Central memory CD8-positive, alpha-beta T cell (primary cell): ENCODE measurements at places on chromosomes 13 and 19.

DNA sequence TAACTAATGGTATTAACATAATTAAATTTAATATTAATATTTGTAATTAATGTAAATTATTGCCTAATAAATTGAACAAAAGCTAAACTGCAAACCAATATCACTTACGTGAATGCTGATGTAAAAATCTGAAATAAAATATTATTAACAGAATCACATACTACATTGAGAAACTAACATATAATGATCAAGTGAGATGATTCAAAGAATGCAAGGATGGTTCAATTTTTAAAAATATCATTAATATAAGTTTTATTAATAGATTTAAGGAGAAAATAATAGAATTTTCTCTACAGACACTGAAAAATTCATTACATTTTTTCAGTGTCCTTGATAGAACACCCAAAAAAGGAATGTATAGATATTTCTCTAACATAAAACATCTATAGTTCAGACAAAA lies 23.5 kb upstream of the EBPL start:
- no peak overlapping the region for H3K27ac ChIP-seq
- DNase-seq, result no peak
- H3K36me3 ChIP-seq, result peaks cover 23% of the 10 kb centered on the region
- H3K27me3 ChIP-seq, result no peaks in the 10 kb centered on the region
- H3K4me1 ChIP-seq, result no peaks in the 10 kb centered on the region

- no peak for DNase-seq
- no peak overlapping the region for H3K27ac ChIP-seq
- H3K4me3 ChIP-seq, result no peak overlapping the region
- peaks cover 52% of the 10 kb centered on the region for H3K27me3 ChIP-seq
- peaks cover 2% of the 10 kb centered on the region for H3K36me3 ChIP-seq
These were observed 2.3 kb upstream of the C1QTNF9B start for GRCh38 chr13:23899555-23899954.

DNA sequence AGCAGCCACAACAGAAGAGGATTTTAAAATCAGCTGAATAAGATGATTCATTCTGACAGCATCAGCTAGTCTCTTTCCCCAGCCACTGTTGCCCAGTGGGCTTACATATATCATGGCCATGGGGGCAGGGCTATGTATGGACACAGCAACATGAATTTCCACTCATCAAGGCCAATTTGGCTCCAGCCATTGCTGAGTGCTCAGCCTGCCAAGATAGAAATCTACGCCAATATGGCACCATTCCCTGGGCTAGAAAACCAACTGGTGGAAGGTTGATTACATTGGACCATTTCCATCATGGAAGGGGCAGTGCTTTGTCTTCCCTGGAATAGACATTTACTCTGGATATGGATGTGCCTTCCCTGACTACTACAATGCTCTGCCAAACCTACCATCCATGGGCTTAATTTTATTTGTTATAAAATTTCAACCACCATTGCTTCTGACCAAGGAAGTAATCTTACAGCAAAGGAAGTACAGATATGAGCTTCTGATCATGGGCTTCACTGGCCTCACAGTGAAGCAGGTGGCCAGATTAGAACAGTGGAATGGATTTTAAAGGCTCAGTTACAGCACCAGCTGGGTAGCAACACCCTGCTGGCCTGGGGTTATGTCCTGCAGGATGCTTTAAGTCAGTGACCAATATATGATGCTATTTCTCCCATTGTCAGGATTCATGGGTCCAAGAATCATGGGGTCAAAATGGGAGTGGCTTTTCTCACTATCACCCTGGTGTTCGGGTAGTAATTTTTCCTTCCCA lies 9.8 kb upstream of the ALOX5AP start:
- H3K36me3 ChIP-seq, result no peaks in the 10 kb centered on the region
- H3K4me3 ChIP-seq, result no peak overlapping the region
- no peaks in the 10 kb centered on the region for H3K27me3 ChIP-seq
- H3K27ac ChIP-seq, result no peak overlapping the region
- peaks cover 15% of the 10 kb centered on the region for H3K4me1 ChIP-seq

DNA sequence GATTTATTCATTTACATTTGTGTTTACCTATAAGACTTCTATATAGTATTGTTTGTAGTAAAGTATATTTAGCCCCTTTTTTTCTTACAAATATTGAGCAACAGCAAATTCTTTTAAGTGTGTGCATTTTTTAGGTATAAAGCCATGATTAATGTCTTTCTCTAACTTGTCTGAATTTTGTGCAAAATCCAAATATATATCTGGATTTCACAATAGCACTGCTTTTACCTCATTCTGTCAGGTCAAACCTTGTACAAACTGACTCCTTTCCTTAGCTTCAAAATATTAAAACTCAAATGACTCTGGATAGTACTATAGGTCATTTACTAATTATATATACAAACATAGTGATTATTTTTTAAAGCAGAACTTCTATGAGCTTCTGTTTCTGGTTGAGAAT lies 563.0 kb upstream of the SPRY2 start:
- no peaks in the 10 kb centered on the region for H3K36me3 ChIP-seq
- no peaks in the 10 kb centered on the region for H3K27me3 ChIP-seq
- no peak for DNase-seq
- no peaks in the 10 kb centered on the region for H3K4me1 ChIP-seq
- no peak overlapping the region for H3K4me3 ChIP-seq

DNA sequence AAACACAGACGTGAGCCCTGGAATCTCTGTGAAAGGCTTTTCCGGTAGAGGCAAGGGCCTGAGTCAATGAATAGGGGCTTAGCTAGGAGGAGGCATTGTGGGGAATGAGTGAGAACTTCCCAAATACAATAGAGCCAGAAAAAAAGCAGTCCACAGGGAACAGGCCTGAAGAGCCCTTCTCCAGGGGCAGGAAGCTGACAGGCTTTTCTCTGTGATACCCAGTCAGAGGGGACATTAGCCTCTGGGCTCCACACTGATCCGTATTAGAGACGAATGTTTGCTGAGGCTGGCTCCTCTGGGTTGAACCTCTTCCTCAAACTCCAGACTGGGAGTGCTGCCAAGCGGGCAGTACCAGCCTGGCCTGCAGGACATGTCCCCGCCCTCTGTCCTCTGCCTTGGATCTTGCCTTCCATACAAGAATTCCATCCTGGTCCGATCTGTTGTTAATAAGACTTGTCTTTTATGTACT lies 2.3 kb downstream of the DHRS12 start:
- no peak for DNase-seq
- no peaks in the 10 kb centered on the region for H3K27me3 ChIP-seq
